CD4-positive, alpha-beta T cell treated with Interleukin-21 for 1 hour (primary cell): ENCODE measurements at places on chromosomes 7 and 10.

DNA sequence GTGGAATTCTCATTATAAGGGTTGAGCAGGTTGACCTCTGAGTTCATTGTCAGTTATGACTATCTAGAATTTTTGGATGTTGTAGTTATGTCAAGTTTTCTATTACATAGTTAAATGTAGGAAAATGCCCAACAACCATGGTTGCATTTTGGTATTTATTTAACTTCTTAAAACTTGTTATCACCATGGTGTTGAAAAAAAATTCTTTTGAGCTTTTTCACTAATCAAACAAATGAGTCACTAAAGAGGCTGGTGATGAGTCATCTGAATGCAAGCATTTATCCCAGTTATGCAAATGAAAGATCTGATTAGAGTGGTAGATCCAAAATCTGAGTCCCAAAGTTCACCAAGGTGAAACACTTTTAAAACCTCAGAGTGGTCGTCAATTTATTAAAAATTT, 624.7 kb upstream of the IGFBP3 start:
- no peak for DNase-seq

- DNase-seq = no peak
Measured at GRCh38 chr7:40418983-40419382, 284.2 kb downstream of the SUGCT start.

DNA sequence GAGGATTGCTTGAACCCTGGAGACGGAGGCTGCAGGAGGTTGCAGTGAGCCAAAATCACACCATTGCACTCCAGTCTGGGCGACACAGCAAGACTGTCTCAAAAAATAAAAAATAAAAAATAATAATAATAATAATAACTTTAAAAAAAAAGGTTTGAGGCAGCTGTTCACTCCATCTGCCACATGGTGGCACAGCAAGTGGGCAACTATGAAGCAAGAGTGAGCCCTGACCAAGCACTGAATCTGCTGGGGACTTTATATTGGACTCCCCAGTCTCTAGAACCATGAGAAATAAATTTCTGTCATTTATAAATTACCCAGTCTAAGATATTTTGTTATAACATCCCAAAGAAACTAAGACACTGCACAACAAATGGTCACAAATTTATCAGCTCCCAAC, 14.6 kb upstream of the BRI3 start:
- DNase-seq = peak; percentile 9

DNA sequence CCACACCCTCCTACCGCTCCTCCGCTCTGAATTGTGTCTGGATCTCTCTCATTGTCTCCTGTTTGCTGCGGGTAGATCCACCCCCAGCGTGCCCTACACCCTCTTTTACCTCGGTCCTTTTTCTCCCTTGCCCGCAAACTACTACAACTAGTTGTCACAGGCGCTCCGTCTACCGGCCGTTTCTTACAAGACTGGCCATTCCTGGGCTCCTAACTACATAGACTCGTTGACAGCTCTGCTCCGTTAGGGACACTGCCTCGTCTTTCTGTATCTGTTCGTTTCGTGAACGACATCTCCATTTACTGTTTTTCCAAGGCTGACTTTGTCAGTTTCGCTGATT, 786 bp downstream of the TAF3 start:
- DNase-seq = peak; percentile 19

GRCh38 chr7:155534691-155535090, 11.7 kb downstream of the CNPY1 start:
- DNase-seq = no peak

- no peak for DNase-seq
Measured at GRCh38 chr10:94315024-94315451, 47.7 kb downstream of the NOC3L start.

DNA sequence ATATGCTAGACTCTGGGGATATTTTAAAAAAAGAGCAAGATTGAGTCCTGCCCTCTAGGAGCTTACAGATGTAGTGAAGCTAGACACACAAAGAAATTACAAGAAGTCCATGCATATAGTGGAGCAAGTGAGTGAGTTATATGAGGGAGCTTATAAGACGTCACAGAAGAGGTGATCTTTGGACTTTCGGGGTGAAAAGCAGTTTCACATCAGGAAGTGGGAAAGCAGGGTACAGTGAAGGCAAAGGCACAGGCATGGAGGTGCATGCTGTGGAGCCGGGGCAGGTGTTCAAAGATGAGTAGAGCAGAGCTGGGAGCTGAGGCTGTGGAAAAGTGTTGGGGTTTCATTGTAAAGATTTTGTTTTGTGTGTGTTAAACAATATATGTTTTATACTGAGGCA, 38.5 kb upstream of the EXOC6 start:
- no peak for DNase-seq

DNA sequence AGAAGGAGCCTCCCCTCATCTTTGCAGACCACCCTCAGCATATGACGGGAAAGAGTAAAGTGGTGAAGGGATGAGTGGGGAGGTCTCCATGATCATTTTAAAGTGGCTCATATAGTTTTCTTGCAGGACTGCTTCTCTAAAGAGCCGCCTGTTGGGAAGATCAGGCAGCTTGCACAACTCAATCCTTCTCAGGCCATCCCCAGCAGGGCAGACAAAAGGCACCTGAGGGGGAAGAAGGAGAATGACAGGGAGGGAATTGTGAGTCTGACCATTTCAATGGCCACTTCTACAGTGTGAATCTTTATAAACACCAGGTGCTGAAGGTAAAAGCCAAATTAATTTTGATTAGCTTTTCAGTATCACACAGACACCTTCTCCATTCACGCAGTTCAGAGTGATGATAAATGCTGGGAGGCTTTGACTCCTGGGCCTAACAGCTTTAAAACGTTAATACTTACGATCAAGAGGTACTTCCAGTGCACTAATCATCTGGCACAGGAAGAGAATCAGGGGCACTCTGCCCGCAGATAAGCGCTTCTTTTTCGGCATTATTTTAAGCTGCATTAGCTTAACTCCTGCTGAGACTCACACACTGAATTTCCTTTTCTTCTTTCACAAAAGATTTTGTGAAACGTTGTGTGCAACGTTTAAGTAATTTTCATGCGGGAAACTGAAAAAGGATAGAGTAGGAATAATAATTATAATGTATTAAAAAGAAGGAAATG, 109.5 kb upstream of the LAMB4 start:
- no peak for DNase-seq

GRCh38 chr10:29243750-29244149, 45.1 kb upstream of the LYZL1 start:
- DNase-seq = no peak

- DNase-seq = no peak
Measured at GRCh38 chr7:56079450-56080185, 13.1 kb downstream of the PHKG1 start.

DNA sequence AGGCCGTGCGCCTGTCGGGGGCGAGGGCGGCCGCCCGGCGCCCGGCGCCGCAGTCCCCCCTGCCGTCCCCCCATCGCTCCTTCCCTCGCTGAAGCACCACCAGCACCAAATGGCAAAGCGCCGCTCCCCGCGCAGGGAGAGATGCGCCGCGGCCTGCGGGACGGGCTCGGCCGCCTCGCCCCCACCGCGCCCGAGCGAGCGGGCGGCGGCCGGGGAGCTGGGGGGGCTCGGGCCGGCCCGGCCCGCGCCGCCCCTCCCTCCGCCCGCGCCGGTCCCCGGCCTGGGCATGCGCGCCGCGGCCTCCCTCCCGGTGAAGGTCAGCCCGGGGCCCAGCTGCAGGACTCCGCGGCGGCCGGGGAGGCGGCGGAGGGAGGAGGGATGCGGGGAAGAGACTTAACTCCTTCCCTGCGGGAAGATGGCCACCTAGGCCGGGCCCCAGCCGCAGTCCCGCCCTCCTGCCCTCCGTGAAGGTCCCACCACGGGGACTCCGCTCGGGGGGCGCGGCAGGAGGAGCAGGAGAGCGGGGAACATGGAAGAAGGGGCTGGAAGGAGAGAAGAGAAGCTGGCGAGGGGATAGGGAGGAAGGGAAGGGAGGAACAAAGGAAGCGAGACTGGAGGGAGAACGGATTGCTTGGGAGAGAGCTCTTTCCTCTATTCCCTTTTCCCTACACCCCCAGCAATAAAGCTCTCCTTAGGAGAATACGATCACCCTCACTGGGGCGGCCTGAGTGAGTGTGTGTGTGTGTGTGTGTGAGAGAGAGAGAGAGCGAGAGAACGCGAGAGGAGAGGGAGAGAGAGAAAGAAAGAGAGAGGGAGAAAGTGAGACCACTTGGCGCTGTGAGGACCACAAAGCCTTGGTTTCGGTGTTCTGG, 3.4 kb upstream of the SMARCD3 start:
- DNase-seq = peak; percentile 33

DNA sequence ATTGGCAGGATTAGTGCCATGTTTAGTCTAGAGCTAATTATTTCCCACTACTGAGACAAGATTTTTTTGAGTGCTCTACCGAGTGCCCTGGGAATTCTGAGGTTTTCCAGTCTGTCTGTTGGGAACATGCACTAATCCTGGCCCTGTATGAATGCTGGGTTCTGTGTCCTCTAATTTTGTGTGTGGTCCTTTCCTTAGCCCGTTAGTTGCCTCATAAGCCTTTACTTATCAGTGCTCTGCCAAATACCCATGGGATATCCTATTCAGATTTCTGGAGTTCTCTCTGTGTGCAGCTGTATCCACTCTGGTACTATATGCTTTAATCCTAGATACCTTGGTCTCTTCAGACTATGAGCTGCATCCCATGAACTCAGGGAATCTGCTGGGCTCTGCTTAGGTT, 13.1 kb downstream of the CSGALNACT2 start:
- no peak for DNase-seq

- DNase-seq = no peak
Measured at GRCh38 chr7:130385600-130386066, 5.3 kb downstream of the CPA1 start.

GRCh38 chr7:7696458-7697119, 21.8 kb downstream of the RPA3 start:
- DNase-seq = no peak

- peak; percentile 89 for DNase-seq
Measured at GRCh38 chr10:110864662-110865140, 7.0 kb upstream of the PDCD4 start.

- no peak for DNase-seq
Measured at GRCh38 chr10:6343305-6344010, 140.7 kb downstream of the PFKFB3 start.

- DNase-seq = no peak
Measured at GRCh38 chr10:126215746-126216631, 172.3 kb downstream of the ADAM12 start.

DNA sequence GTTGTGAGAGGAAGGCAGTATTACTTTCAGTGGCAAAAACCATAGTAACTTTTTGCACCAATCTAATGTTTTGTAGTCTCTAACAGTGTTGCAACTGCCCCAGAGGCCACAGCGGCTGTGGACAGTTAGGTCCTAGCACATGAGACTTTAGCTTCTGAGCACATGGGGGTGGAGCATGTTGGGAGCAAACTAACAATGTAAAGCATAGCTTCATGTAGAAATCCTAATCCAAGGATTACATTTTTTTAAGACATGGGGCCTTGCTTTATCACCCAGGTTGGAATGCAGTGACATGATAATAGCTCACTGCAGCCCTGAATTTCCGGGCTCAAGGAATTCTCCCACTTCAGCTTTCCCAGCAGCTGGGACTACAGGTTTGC, 49.0 kb downstream of the LAMB1 start:
- DNase-seq = no peak

DNA sequence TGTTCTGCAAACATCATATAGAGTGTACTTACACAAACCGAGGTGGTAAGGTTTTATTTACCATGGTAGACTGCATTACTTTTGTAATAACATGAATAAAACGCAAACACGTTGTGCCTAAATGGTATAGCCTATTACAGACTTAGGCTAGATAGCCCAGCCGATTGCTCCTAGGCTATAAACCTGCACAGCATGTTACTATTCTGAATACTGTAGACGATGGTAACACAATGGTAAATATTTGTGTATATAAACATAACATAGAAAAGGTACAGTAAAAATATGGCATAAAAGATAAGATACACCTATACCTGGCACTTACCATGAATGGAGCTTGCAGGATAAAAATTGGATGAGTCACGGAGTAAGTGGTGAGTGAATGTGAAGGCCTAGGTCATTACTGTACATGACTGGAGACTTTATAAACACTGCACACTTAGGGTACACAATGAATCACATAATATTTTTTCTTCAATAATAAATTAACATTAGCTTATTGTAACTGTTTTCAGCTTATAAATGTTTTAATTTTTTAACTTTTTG, 16.3 kb downstream of the AKR1D1 start:
- no peak for DNase-seq

GRCh38 chr10:63166742-63167258, 33.7 kb downstream of the NRBF2 start:
- peak; percentile 65 for DNase-seq

- DNase-seq = no peak
Measured at GRCh38 chr7:134450294-134451000, 8.5 kb downstream of the AKR1B1 start.

- DNase-seq = no peak
Measured at GRCh38 chr7:68699090-68699711, 899.1 kb upstream of the AUTS2 start.

GRCh38 chr10:61472090-61472674, 19.0 kb upstream of the TMEM26 start:
- DNase-seq = no peak

- peak; percentile 54 for DNase-seq
Measured at GRCh38 chr10:9097206-9097990, 1042.9 kb downstream of the GATA3 start.

DNA sequence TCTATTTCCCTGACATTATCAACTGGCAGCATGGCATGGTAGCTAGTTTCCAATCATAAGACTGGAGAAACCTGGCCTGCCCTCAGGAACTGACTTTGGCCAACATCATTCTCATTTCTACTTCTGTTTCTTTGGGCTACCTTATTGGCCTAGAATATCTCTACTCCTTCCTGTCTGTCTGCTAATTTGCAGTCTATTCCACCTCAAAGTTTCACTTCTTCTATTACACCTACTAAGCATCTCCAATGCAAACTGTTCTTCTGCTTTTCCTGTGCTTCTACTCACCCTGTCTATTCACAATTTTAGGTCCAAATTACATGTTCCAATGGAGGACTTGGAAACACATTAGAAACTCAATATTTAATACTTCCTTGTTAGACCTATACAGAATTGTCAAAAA, 65.6 kb downstream of the ZNF503 start:
- no peak for DNase-seq

GRCh38 chr7:40507166-40507565, 372.4 kb downstream of the SUGCT start:
- DNase-seq = no peak

- no peak for DNase-seq
Measured at GRCh38 chr10:122021828-122022227, 32.9 kb downstream of the TACC2 start.

DNA sequence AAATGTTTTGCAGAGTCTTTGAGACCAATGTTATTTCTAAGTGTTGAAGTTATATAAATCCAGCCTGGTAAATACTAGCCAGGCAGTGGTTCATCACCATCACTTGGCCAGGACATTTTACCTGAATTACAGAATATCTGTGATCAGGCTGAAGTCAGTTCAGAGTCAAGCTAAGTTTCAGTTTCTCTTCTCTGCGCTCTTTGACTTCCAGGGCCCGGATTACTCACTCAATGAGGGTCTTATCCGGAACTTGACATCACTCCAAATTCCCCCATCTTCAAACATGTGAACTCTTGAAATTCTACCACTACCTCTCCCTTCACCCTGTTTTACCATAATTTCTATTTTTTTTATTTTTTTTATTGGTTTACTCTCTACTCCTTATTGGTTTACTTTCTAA, 36.6 kb upstream of the CCAR1 start:
- DNase-seq = peak; percentile 50

- no peak for DNase-seq
Measured at GRCh38 chr10:29105516-29106215, 183.2 kb upstream of the LYZL1 start.
